ENCODE measurements at places on chromosomes 6 and 20. TPM values are rescaled to one million over a fixed set of nuclear protein-coding genes. Genes with fewer than 3 reads are reported as not detected.

- DNase-seq = no peak
These were observed 4.0 kb upstream of the BPI start for GRCh38 chr20:38299963-38300362.

- DNase-seq = no peak
These were observed 16.7 kb upstream of the GCM1 start for GRCh38 chr6:53165293-53165692.

DNA sequence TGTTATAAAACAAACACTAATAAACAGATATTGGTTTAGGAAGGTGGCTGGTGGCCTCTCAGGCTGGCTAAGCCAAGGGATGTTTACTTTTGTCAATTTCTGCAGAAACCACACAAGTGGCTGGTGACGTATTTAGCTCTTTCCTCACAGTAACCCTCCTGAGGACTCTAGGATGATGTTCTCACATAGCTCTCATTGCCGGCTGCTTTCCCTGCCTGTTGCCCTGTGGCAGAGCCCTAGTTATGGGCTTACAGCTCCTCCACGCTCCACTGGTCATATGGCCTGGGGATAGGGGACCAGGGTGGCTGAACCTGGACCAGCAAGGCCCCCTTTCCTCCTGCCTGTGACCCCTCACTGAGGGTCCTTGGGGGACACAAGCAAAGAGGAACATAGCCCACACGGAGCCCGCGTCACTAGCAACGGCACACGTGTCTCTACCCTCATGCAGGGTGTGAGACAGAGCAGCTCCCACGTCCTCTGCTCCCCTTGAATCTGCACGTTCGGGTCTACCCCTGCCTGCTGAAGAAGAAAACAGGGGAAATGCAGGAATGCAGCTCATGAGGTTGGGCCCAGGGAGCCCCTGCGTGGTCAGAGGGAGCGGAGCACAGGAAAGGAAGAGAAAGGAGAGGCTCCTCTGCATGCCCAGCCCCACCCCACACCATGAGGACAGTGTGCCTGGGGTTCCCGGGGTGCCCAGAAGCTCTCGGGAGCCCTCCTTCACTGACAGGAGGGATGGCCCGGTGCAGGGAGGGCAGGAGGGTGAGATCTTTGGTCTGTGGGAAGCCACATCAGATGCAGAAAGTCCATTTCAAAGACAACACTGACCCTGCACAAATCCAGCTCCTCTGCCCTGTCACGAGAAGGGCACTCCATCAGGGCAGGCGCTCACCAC is 13.9 kb downstream of the RAMACL start:
- DNase-seq = peak; percentile 25

DNA sequence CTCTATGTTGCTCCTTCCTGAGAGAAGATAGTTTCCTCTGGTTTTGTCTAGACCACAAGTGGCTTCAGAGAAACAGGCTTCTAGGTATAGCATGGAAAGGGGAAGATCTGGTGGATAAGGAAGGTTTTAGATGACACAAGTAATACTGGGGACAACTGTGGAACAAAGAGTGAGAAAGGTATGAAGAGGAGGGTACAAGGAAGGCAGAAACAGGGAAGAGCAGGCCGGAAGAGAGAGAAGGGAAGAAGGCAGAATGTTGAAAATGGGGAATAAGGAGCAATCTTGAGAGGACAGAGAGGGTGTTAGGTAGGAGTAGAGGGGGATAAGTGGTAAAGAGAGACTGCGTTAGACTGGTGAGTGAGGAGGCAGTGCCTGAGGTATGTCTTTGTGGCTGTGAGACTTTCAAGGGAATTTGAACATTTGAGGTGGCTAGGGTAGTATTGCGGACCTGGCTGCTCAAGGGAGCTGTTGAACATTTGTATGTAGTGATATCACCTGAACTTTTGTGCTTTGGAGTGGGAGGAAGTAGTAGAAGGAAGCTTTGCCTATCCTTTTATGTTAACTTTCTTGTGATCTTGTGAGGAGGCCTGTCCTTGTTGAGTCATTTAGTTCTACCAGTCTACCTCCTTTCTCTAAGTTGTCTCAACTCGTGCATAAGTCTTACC is 69.5 kb downstream of the FOXO3 start:
- DNase-seq = no peak

DNA sequence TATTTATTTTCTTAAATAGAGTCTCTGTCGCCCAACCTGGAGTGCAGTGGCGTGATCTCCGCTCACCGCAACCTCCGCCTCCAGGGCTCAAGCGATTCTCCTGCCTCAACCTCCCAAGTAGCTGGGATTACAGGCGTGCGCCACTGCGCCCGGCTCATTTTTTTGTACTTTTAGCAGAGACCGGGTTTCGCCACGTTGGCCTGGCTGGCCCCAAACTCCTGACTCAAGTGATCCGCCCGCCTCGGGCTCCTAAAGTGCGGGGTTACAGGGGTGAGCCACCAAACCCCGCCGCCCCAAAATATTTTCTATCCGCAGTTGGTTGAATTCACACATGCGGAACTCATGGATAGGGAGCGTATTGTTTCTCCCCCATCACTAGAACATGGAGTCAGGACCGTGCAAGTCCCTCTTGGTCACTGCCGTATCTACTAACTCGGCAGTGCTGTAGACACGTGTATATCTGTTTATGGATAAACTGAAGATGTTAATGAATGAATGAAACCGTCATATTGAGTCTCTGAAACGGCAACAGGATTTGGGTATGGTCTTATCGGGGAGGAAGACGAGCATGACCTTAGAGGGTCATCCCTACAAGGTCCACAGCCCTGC is 904 bp downstream of the MKKS start:
- DNase-seq = no peak

The IGF2R gene
- total RNA-seq = 74.1 TPM

The AHCY gene
- 414 TPM for total RNA-seq

The SUMO4 gene
- 1.3 TPM for total RNA-seq

The SNPH gene
- total RNA-seq = 4.0 TPM

The LY6G6F gene
- total RNA-seq = not detected

The ERVFRD-1 gene
- not detected for total RNA-seq

DNA sequence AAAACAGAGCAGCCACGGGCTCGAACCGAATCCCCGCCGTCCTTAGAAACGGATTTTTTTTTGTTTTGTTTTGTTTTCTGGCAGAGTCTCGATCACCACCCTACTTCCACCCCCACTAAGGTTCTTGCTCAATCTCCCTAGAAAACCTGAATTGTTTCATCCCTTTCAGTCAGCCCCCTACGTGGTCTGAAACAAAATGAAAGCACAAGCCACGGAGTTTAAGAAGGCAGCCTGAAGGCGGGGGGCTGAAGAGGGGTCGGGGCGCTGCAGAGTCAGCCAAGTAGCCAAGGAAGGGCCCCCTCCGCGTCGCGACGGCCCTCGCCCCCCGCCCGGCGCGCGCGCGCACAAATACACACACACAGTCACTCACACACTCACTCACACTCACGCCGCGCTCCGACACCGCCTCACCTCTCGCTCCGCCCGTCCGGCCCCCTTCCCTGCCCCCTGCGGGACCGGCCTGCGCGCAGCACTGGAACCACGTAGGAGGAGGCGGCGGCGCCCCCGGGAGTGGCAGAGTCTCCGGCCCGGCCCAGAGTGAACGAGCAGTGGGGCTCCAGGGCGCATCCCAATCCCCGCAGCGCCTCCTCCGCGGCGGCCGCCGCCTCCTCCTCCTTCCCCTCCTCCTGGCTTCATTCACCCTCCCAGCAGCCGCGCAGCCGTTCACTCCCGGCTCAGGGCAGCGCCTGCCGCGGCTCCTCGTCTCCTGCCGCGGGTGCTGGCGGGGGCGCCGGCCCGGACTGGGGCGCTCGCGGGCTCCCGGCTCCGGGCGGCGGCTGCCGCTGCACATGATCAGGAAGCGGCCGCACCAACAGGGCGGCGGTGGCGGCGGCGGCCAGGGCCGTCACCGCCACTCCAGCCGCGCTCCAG is 1.4 kb downstream of the ATXN1 start:
- DNase-seq = peak; percentile 79

GRCh38 chr6:6600875-6601274 is 12.4 kb downstream of the LY86 start:
- no peak for DNase-seq

GRCh38 chr20:44428174-44429016 is 47.3 kb upstream of the TTPAL start:
- DNase-seq = no peak

DNA sequence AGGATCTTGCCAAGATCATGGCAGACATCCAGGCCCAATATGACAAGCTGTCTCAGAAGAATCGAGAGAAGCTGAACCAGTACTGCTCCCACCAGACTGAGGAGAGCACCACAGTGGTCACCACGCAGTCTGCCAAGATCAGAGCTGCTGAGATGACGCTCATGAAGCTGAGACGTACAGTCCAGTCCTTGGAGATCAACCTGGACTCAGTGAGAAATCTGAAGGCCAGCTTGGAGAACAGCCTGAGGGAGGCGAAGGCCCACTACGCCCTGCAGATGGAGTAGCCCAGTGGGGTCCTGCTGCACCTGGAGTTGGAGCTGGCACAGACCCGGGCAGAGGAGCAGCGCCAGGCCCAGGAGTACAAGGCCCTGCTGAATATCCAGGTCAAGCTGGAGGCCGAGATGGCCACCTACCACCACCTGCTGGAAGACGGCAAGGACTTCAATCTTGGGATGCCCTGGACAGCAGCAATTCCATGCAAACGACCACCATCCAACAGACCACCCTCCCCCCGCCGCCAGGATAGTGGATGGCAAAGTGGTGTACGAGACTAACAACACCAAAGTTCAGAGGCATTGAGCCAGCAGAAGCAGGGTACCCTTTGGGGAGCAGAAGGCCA is 44.7 kb upstream of the GRM4 start:
- DNase-seq = no peak

DNA sequence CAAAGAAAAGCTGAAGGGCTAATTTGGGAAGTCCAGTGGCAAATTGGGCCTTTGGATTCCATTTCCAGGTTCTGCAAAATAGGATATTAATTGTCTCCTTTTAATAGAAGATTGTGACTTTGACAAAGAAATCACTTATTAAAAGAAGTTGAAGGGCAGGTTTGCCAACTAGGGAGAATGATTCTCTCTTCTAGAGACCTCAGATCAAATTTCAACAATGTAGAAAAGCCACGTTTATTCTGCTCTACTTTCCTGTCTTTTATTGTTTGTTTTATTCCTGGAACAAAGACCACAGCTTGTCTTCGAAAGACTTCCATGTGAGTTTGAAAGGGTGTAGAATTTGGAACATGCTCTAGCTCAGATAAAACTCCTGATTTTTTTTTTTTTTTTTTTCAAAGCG is 65.5 kb upstream of the PRL start:
- DNase-seq = no peak

The FAM184A gene
- 12.1 TPM for total RNA-seq

The SLC29A1 gene
- 196 TPM for total RNA-seq

- DNase-seq = no peak
These were observed 96.0 kb upstream of the CNKSR3 start for GRCh38 chr6:154606457-154606856.

The DCBLD1 gene
- total RNA-seq = 11.2 TPM

DNA sequence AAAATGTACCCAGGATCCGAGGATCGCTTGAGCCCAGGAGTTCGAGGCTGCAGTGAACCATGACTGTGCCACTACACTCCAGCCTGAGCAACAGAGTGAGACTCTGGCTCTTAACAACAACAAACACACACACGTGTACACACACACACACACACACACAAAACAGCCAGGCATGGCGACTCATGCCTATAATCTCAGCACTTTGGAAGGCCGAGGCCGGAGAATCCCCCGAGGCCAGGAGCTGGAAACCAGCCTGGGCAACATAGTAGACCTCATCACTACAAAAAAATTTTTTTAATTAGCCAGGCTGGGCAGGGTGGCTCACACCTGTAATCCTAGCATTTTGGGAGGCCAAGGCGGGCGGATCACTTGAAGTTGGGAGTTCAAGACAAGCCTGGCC is 23.3 kb upstream of the ARFGEF2 start:
- DNase-seq = no peak

- DNase-seq = no peak
These were observed 17.2 kb upstream of the TMX4 start for GRCh38 chr20:8036771-8037170.

The FOXC1 gene
- 0.13 TPM for total RNA-seq

- DNase-seq = no peak
These were observed 277.3 kb upstream of the PRND start for GRCh38 chr20:4444404-4444803.

The RHAG gene
- not detected for total RNA-seq

GRCh38 chr6:149683256-149683859 is 34.5 kb downstream of the LATS1 start:
- DNase-seq = no peak

The KCNG1 gene
- total RNA-seq = 16.0 TPM

- DNase-seq = no peak
These were observed 170.1 kb upstream of the PHACTR1 start for GRCh38 chr6:12546410-12547002.

GRCh38 chr6:70474751-70475150 is 61.4 kb downstream of the FAM135A start:
- no peak for DNase-seq

The FERMT1 gene
- total RNA-seq = 17.8 TPM

- DNase-seq = peak; percentile 90
These were observed 28.2 kb downstream of the SLC12A5 start for GRCh38 chr20:46056970-46057855.

Measured in H1 (cell line).